B cell (primary cell): ENCODE measurements at places on chromosomes 16 and 17.
A peak's percentile ranks its signal among the peaks of the same experiment; 100 is the strongest.

- DNase-seq: peak; percentile 49
These were observed 32.4 kb downstream of the DCAKD start for GRCh38 chr17:45018848-45019711.

DNA sequence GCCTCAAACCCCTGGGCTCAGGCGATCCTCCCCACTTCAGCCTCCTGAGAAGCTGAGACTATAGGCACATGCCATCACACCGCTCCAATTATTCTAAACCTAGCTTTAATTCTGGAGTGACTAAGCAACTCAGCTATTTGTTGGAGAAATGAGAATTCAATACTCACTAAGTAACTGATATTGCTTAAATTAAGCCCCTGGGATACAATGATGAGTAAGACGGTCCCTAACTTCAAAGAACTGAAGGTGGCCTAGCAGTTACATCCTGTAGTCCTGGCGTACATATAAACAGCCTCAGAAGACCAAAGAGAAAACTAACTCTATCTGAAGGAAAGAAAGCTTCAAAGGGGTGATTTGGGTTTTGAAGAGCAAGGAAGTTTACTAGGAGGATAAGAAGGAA, 25.0 kb downstream of the XPO6 start:
- peak; percentile 25 for DNase-seq

GRCh38 chr16:21989751-21990150, 11.2 kb downstream of the PDZD9 start:
- no peak for DNase-seq

GRCh38 chr16:85924675-85925074, 25.7 kb downstream of the IRF8 start:
- no peak for DNase-seq
